ENCODE measurements at places on chromosomes 3 and 15.

- no peak for DNase-seq
Observed at GRCh38 chr3:62970648-62971047, 95.4 kb upstream of the CADPS start.

DNA sequence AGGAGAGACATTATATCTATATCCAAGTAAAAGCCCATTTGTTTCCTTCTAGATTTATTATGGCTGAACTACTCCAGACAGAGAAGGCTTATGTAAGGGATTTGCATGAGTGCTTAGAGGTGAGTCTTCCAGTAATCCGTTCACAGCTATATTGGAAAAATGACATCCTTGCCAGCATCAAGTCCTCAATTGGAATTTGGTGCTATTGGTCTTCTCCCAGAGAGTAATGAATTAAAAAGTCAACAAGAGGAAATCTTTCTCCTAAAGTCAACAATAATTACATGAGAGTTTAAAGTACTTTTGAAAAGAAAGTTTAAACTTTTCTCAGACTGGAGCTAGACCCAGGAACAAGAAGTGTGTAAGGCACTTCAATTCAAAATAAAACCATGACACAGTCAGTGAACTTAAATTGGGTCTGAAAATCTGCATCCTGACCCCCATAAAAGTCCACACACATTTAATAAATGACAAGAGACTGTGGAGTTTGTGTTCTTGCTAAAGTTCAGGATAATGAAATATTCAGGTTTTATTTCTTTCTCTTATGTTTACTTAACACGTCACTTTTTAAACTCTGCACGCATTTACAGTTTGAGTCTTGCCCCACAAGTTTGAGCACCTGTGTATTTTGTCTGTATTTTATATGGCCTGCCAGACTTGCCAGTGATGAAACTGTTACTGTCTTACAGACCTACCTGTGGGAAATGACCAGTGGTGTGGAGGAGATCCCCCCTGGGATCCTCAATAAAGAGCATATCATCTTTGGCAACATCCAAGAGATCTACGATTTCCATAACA lies 268.2 kb upstream of the UMPS start:
- DNase-seq, result no peak

- DNase-seq, result no peak
Observed at GRCh38 chr3:175153595-175153994, 294.5 kb downstream of the NAALADL2 start.

DNA sequence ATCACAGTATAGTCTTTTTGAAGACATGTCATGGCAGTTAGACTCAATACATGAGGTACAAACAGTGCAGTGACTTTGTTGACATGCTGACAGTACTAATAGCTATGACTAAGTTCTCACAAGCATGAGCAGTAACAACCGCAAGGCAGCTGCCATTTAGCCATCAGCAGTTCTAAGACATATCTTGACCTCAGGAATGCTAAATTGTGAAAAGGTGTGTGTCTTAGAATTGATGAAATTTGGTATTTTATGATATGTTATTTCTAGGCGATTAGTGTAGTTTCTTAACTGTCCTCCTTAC lies 60.7 kb upstream of the FURIN start:
- no peak for DNase-seq

DNA sequence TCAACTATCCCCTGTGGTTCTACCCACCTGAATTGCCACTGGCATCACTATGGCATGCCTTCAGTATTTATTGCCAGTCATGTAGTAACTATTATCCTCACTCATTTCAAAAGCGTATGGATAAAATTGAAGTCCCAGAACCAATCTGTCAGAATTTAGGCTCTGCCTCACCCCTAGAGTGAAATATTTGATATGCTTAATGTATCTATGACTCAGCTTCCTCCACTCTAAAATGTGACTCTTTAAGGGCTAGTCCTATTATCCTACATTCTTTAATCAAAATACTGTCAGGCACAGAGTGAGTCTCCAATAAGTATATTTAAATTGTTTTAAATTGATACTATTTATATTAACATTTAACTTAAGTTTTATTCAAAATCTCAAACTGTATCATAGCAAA lies 27.6 kb downstream of the ARPP21 start:
- no peak for DNase-seq

DNA sequence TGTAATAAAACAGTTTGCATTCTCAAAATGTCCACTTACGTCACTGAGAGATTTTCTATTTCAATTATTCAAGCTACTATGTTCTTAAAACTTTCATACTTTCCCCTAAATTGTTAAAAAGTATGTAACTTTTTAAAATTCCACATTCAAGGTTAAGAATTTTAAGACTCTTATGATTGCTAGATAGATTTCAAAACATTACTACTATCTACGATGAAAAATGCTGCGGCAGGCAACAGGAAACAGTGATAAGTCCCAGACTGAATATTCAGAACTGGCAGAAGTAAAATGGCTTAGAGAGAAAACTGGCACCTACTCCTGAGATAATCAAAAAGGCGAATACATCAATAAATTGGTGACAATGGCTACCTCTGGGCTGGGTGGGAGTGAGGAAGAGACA lies 16.2 kb downstream of the ATP13A3 start:
- no peak for DNase-seq

DNA sequence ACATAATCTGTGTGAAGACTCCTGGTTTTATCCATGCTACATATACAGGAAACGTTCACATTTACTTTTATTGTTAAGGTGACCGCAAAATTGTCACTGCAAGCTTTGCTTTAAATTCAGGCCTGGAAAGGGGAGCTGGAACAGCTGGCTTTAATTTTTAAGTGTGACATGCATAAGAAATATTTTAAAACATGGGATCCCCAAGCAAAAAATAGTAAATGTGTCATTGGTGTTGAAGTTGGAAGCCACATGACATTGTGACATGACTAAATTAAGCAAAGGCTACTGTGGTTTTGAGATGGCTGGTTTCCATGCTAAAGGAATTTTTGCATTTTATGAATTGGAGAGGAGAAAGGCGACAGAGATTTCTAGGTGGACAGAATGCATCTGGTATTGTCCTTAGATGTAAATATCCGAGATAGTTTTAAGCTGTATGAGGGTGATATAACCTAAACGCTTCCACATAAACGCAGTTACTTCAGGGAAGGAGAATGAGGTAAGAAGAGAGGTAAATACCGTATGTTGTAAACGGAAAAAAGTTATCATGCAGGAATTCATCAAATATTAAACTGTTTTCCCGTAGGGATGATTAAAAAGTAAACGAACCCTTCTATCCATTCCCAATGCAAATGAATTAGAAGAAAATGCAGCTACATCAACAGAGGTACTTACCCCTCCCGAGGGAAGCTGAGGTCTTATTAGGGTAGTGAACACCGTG lies 927 bp upstream of the FYTTD1 start:
- no peak for DNase-seq

- DNase-seq, result no peak
Observed at GRCh38 chr3:158790901-158791589, 10.8 kb upstream of the MFSD1 start.

- DNase-seq, result no peak
Observed at GRCh38 chr3:137052298-137052697, 94.5 kb downstream of the IL20RB start.

GRCh38 chr15:31023841-31024240 lies 32.4 kb upstream of the MTMR10 start:
- DNase-seq, result no peak

GRCh38 chr3:31973081-31973480 lies 8.0 kb downstream of the OSBPL10 start:
- DNase-seq, result no peak

DNA sequence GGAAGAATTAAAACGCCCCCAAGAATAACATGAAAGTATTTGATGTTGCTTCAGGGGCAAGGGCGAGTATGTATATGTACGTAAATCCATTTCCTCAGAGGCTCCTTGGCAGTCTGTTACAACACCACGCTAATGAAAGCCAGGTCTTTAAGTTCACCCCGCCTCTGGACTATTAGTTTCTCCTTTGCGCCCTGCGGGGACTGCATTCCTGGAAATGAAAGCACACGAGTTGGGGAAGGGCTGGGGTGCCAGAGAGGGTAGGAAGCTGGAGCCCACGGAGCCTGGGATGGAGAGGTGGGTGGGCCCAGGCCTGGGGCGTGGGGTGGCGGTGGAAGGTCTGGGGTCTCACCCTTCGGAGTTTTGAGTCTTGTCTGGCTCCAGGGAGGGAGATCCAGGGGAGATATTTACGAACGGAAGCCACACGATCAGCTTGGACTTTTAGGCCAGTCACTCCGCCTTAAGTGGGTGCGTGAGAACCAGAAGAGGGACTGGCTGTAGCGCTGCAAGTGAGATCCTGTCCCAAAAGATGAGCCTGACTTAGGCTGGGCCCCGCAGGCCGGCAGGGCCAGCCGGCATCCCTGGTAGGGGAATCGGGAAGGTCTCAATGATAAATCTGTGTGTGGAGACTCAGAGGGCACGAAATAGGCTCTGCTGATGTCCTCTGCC lies 1.6 kb upstream of the PLCL2 start:
- DNase-seq, result no peak

DNA sequence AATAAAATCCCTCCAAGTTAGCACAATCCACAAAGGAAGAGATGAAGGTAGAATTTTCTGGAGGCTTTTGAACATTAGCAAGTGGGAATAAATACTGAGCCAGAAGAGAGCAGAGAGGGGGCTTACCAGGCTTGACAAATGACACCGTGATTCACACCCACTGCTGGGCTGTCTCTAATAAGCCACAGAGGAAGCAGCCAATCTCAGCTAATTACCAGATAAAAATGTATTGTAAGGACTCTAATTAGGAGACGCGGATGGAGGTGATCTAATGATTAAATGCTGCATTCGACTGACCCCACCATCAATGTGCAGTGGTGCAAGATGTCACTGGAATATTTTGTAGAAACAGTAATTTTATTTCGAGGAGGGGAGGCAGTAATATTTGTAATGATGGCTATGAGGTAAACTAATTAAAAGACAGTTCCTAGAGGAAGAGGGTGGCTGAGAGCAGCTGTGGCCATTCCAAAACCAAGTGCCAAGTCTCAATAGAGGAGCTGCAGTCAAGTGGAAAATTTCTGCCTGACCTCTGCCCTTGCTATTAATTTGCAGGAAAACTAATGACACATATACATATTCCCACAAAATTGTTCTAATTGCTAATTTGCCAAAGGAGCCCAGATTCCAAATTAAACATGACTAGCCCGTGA lies 602.2 kb downstream of the FOXP1 start:
- no peak for DNase-seq

DNA sequence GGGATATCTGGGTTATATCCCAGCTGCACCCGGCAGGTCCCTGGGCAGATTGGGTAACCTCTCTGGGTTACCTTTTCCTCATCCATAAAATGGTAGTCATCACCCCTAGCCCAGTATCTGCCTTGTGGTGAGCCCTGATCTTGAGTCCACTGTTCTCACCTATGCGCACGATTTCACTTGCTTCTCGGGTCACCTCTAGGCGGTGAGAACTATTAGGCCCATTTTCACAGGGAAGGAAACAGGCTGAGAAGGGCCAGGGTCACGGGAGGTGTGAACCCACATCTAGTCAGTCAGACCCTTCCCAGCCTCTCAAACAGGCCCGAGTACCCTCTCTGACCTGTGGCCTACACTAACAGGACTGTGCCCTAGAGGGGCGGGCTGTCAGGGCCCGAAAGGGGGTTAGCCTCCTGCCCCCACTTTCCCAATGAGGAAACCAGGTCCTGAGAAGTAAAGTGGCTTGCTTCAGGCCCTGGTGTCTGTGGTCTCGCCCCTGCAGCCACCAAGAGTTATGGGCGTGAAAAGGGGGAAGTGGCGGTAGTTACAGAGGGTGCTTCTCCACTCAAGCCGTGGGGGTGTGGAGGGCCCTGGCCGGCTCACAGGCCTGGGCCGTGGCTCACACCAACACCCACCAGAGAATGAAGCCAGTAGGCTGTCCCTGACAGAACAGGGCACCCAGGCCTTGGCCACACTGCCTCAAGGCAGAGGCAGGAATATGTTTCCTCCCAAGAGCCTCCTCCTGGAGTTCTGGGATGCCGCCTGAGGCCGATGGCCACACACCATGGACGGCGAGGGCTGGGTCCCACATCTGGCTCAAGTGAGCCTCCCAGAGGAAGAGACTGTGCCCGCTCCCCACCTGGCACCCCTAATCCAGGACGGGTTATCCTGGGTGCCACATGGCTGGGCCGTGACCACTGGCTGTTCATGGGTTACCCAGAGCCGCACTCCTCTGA lies 19.5 kb downstream of the PSTPIP1 start:
- no peak for DNase-seq

GRCh38 chr3:152350139-152350538 lies 81.4 kb downstream of the MBNL1 start:
- no peak for DNase-seq

DNA sequence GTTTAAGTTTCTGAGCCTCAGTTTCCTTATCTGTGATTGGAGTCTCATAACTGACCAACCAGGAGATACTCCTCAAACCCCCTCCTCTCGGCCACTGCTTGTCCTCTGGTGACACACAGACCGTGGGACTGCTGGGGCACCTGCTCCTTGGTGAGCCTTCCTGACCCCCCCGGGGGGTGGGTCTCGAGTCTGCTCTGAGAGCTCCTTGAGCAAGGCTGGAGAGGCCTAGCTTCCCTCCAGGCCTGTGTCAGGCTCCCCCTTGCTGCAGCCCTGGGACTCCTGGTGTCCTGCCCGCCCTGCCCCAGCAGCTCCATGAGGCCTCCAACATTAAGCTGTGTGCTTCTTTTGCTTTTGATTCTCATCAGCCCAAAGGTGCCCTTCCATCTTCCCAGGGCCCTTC lies 27.7 kb downstream of the SRPRB start:
- no peak for DNase-seq

GRCh38 chr15:57703387-57703786 lies 3.1 kb upstream of the POLR2M start:
- no peak for DNase-seq

DNA sequence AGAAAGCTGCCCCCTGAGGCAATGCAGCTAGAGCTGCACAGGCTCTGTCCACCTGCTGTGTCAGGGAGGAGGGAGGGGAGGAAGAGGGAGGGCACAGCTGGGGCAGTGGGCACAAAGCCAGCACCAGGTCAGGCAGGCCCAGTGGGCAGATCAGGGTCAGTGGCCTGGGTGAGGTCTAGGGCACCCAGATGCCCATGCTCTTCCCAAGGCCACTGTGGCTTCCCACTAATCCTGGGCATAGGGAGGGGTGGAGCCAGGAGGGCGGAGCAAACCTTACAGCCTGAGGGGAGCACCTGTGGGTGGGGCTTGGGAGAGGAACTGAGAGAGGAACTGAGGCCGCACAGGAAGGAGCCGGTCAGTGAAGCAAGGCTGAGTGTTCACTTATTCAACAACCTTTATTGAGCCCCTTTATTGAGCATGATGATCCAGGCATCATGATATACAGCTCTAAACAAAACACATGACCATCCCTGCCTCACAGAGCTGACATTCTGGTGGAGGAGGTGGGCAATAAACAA lies 55.0 kb downstream of the RHCG start:
- DNase-seq, result no peak

All from activated CD8-positive, alpha-beta memory T cell treated with anti-CD3 and anti-CD28 coated beads for 1 hour (primary cell).